ENCODE measurements at places on chromosomes 2 and 18. TPM values are rescaled to one million over a fixed set of nuclear protein-coding genes. Genes with fewer than 3 reads are reported as not detected.

The UCN gene
- total RNA-seq: 8.0 TPM

GRCh38 chr2:96565111-96565510 is 28.6 kb downstream of the ARID5A start:
- no peak for DNase-seq

DNA sequence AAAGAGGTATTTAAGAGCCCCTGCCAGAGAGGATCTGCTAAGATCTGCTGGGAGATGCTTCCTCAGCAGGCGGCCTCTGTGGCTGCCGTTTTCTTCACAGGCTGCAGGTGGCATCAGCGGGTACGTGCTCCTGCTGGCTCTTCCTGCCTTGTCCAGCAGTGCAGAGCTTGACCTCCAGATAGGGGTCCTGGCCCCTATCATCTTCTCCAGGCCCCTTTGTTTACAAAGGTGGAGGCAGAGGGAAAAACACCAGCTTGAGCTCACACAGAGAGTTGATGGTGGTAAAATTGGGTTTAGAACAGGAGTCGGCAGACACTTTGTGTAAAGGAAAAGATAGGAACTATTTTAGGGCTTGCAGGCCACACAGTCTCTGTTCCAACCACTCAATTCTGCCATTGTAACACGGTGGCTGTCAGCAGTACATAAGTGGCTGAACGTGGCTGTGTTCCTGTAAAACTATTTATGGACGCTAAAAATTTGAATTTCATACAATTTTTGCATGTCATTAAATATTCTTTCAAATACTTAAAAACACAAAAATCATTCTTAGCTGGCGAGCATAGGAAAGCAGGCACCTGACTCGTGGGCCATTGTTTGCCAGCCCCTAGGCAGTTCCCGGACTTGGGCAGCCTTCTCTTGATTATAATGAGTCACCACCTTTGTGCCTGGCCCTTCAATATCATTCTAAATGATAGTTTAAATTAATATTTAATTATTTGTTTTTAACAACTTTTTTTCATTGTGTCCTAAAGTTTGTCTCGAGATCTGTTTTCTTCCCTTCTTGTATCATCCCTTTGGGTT is 98.2 kb upstream of the B3GNT7 start:
- DNase-seq: peak; percentile 10

- no peak for DNase-seq
Observed at GRCh38 chr2:29165362-29166241, 50.4 kb downstream of the CLIP4 start.

GRCh38 chr2:240512109-240512485 is 45.7 kb downstream of the ANKMY1 start:
- no peak for DNase-seq

DNA sequence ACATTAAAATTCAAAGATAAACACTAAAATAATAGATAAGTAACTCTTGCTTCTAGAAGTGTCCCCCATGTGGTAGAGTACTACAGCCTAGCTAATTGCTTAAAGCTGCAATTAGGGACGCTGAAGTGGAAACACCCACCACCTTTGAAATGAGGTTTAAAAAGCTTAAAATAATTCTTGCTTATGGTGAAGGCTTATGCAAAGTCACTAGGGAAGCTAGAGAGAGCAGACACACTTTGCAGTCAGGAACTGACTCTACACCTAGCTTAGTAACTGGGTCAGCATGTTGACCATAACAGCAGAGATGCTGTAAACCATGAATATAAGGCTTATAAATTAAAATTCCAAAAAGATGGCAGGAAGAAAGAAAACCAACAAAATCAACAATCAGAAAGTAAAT is 65.4 kb upstream of the DSG1 start:
- no peak for DNase-seq

The CXCR1 gene
- total RNA-seq: not detected

GRCh38 chr2:15982285-15983044 is 42.1 kb downstream of the MYCN start:
- DNase-seq: no peak

DNA sequence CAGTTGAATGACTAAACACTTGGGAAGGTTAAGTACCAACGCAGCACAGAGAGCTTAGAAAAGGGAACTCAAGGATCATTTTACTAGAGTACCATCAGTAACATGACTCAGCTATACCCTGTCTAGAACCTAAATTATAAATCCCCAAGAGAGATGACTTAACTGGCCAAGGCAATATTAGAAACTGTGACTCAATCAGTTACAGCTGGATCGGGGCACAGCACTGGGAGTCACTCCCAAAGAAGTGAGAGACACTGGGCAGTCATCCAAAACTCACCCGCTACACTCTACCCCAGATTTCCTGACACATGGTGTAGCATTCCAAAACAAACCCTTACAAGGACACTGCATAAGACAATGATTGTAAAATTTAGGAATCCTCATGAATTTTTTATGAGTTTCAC is 17.7 kb downstream of the IWS1 start:
- DNase-seq: peak; percentile 66

The CFAP221 gene
- 0.96 TPM for total RNA-seq

The CD8B2 gene
- total RNA-seq: not detected

DNA sequence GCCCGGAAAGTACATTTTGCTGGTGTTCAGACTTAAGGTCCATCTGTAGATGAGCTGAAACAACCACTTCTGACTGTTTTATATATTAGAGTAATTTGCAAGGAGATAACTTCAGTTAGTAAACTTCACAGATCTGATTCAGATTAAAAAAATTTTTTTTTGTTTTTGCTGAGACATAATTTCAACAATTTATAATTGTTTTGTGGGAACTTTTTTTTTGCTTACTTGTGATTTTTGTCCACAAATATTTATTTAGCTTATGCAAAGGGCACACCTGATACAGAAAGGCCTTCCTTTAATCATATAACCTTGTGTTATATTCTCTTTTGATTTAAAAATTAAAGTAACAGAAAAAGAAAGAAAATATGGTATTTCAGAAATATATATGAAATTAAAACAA is 9.6 kb upstream of the SCN9A start:
- no peak for DNase-seq

The C2orf81 gene
- total RNA-seq: 6.5 TPM

DNA sequence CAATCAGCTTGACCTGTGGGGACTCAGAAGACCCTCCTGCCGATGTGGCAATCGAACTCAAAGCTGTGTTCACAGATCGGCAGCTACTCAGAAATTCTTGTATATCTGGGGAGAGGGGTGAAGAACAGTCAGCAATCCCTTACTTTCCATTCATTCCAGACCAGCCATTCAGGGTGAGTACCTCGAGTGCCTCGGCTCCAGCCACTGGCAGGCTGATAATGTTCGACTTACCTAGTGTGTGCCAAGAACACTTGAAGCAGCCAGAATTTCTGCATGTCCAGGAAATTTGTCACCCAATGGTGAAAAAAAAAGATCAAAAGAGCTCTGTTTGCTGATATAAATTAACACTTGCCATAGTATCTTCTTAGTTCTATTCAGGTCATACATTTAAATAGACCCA is 2.3 kb downstream of the LGALSL start:
- no peak for DNase-seq

DNA sequence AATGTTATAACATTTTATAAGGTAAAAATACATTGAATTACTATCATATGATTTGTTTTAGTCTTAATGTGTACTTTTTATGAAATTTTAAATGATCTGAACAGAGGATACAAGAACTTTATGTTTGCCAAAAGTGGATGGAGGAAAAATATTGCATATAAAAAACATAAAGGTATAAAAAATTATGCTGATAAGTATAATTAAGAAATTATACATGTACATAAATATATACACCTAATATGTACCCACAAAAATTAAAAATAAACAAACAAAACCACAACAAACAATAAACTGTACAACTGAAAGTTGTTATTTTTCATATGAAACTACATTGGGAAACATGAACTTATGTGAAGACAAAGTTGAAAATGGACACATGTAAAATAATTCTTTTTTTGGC is 38.2 kb upstream of the CALCRL start:
- no peak for DNase-seq

The COL6A3 gene
- 1.2 TPM for total RNA-seq

The TTLL4 gene
- total RNA-seq: 53.0 TPM

DNA sequence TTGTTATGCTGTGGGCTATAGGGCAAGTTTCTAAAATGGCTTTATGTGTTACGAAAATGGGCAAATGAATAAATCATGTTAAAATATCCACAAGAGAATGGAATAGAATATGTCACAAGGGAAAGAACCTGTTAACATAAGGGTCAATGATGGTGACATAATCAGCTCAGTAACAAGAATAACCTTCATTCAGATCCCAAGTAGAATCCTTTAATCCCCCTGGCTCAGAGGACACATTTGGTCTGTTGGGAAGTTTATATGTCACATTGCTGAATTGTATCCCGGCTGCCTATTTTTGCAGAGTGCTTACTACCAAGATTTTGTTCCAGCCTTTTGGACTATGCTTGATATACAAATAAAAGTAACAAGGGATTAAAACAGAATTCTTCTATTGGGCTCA is 13.1 kb upstream of the LGALSL start:
- DNase-seq: no peak

The PASK gene
- total RNA-seq: 45.8 TPM

DNA sequence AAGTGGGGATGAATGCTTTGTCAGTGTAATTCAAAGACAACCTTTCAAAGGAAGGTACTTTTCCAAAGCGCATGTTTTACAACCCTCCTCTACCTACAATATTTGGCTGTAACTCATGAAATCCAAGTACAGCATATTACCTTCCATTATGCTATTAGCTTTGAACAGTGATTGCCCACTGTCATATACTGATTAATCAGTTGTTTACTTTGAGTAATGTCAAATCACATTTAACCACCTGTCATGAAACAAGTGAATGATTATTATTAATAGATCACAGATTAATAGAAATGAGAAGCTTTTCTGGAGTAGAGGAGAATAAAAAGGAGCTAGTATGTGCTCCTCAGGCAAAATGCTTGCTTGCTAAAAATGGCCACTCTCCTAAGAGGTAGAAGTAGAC is 150.5 kb upstream of the SMAD7 start:
- DNase-seq: no peak

The GKN2 gene
- total RNA-seq: not detected

The PRKAG3 gene
- not detected for total RNA-seq

DNA sequence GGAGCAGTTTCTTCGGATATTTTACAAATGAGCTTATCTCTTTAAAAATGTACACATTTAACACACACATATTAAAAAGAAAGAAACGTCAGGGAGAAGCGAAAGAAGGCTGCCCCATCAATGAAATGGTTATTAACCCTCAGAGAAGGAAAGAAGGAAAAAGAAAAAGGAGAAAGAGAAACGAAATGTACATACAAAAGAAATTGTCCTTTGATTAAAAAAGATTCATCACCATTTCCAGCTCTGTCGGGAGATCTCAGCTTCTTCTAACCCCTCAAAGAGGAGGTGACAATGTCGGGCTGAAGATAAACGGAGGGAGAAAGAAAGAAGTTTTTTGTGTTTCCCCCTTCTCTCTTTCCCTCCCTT is 1.5 kb downstream of the IKZF2 start:
- no peak for DNase-seq

The SERPINB13 gene
- 0.07 TPM for total RNA-seq

The VSNL1 gene
- total RNA-seq: 4.6 TPM

DNA sequence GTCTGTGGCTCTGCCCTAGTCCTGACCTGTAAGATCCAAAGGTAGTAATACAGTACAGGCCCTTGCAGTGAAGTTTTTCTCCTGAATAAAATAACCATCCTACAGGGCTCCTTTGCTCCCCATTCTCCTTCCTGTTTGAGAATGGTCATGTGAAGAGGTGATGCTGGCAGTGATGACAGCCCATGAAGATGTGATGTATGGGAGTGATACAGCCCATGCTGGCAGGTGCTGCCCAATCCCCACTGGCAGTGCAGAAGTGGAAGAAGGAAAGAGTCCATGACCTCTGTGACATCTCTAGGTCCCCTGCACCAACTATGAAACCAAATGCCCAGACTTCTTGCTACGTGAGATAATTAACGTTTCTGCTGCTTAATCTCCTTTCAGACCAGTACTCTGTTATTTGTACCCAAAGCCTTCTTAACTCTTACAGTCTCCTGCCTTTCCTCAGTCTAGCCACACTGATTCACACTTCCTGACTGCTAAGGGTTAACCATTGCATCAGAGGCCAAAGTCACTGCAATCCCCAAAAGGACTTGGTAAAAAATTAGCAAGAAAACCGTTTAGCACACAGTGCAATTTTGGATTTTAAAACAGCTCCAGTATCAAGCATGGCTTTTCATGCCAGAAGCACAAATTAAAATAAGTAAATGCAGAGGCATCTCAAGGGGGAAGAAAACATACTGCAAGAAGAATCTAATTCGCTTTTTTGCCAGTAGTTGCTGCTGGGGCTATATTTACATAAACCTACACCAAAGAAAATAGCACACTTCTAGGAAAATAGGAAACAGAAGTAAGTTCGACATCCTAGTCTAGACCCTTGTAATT is 98.0 kb downstream of the STK39 start:
- no peak for DNase-seq

The RESP18 gene
- total RNA-seq: not detected

DNA sequence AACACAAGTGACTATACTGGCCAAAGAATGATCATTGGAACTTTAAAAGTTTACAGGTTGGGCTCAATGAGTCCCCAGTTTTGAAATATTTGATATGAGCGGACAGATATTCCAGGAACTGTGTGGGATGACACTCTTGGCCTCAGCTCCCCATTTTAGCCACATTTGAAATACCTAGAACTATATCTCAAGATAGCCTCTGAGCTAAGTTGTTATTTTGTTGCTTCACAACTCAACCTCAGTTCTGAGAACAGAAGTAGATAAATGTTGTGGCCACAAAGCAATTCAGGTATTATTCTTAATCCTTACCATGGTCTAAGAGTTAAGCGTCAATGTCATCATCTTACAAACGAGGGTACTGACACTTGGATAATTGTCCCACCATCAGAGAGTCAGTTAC is 172.2 kb upstream of the SETBP1 start:
- DNase-seq: no peak

DNA sequence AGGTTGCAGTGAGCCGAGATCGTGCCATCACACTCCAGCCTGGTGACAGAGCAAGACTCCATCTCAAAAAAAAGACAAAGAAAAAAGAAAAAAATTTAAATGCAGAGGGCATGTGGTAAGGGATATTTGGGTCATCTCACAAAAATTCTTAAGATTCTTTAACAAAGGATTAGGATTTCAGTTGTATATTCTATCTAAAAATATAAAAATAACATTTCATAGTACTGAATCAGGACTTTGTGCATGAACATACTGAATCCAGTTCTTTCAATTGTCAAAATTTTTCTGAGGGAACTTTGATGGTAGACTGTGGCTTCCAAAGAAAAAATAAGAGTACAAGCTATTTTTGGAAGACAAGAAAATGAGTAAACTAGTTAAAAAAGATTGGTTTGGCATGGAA is 6.5 kb upstream of the PPP3R1 start:
- no peak for DNase-seq

Data from HCT116 (cell line).